ENCODE measurements at places on chromosomes 2 and 18.

DNA sequence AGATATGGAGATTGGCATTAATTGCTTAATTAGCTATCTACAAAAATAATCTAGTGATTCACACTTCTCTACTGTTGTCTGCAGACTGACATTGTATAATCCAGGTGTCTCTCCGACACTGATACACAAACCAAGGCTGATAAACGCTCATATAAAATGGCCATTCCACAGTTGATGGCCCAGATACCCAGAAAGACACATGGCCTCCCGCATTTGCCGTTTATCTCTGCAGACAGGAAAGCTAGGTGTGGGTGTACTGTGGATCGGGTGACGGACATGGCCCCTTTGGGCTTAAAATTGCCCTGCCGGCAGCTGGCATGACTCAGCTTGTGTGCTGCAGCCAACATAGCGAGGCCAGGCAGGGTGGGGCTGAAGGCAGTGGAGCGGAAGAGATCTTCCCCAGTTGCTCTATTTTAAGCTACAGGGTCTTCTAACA, 18.5 kb downstream of the PMAIP1 start:
- peak; percentile 86 for DNase-seq

- no peak for DNase-seq
Measured at GRCh38 chr2:26914659-26915310, 55.7 kb upstream of the MAPRE3 start.

DNA sequence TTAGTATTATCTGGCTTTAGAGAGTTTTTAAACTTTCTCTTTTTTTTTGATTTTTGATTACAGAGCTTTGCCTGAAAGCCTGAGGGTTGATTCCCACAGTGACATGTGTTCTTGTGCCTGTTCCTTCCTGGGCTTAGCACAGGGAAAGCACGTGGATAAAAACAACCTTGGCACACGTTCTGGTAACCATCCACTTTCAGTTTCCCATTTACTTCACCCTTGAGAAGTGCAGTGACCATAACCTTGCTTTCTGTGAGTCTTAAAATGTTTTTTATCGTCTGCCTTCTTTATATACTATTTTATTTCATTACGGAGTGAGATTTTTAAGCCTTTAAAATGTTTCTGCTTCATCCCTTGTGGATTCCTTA, 11.5 kb downstream of the CD226 start:
- no peak for DNase-seq

GRCh38 chr18:55354795-55355194, 233.2 kb downstream of the TCF4 start:
- no peak for DNase-seq

DNA sequence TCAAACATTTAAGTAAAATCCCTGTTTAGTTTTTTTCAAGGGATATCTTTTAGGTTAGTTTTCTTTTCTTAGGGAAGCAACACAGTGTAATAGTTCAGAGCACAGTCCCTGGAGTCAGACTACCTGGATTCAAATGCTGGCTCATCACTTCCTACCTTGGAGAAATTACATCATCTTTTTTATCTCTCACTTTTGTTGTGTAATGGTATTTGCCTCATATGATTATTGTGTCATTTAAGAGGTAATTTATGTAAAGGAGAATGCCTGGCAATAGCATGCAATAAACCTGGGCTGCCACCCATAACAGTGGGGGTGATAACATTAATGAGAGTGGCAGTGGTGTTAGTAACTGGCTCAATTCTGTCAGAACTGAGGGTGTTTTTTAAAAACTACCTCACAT, 26.3 kb downstream of the ERLEC1 start:
- no peak for DNase-seq

GRCh38 chr2:176997074-176997791, 215.4 kb upstream of the HNRNPA3 start:
- no peak for DNase-seq

DNA sequence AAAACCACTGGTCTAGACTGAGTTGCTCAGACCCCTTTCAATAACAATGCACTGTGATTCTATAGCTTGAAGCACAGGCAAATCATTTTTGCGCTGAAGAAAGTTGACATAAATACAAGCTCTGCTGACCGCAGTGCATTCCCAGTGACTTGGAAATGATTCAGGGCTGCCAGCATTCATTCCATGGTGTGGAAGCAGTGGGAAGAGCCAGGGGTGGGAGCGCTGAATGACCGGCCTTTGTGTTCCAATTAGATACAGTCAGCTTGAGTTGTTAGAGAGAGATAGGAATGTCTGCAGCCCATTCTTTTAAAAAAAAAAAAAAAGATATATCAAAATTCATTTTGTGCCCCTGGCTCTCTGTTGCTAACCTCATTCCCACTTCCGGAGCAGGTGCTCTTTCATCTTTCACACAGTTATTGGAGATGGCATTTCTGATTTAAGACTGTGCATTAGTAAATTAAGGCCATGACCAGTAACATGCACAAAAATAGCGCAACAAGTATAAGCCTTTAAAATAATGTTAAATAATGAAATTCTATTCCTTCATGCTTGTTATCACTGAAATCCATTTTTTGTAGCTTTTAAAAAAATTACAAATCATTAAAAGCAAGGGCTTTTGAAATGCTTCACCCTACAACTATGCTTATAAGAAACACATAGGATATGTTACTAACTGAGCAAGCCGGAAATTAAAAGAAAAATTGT, 59.4 kb upstream of the CTLA4 start:
- DNase-seq, result no peak

DNA sequence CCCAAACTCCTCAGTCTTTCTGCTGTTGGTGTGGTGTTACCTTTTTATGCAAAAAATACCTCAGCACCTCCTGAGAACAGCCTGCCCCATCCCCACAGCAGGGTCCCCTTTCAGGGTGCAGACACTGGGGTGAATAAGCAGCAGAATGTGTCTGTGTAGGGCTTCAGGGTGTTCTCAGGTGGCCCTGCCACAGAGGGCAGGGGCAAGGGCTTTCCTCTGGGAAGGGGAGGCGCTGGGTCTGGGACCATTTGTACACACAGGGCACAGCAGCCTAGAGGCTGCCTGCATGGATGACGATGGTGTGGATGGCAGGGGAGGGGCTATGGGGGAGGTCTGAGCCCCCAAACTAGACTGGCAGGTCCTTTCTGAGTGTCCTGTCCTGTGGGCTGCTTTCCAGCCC, 2.6 kb downstream of the HAAO start:
- DNase-seq, result no peak

DNA sequence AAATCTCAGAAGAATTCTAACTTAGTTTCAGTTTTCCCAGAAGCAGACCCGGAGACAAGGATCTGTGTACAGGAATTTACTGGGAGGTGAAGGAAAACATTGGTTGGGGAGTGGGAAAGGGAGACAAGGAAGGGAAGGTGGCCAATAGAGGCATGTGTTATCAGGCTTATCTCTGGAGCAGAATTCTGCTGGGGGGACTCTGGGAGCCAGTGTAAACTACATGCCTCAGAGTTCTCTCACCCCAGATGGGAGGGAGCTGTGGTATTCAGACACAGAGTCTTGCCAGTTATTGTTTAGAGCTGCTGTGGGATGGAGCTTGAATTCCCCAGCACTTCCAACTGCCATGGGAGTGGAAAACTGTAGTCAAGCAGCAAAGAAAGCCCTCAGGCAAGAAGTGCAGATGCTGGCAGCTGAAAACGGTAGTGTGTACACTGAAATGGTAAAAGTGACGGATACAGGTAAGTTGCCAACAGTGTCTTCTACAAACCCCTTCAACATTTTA, 19.0 kb downstream of the DNPEP start:
- no peak for DNase-seq

DNA sequence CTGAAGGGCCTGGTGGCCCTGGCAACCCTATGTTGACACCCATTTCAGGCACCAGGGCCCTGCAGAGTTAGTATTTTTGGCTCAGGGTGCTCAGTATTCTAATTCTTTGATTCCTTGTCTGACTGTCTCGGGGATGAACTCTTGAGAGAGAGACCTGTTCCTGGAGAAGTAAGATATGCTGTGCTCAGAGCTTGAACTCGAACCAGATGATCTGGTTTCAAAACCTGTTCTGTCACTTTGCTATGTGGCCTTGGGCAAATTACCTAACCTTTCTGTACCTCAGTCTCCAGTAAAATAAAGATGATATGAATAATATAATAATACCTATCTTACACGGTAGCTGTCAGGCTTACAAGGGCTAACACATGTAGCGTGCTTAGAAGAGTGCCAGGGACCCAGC, 294.2 kb downstream of the DYSF start:
- no peak for DNase-seq

DNA sequence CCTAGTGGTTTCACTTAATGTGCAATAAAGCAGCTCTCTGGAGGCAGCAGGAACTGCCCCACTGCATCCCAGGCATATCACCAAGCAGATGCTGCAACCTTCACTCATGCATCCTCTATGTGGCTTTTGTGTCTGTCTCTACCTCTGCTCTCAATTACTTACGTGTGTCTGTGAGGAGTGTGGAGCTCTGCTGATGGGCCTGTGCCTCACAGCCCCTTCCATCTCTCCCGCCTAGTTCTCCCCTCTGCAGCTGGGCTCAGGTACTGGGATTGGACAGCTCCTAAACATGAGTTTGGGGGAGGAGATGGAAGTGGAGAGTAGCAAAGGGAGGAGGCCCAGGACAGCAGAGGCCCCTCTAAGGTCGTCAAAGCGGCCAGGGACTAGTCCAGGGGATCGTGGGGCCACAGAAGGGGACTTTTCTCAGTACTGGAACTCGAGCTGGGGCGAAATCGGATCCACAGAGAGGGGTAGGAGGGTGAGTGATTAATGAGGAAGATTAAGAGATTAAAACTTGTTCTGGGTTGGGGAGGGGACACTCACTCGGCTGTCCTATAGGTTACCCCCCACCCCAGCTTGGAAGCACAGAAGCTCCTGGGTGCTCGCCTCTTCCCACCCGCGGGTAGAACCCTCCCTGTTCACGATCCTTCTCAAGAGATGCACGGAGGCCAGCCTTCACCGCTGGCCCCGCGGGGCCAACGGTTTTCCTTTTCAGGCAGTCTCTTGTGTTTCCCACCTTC, 2.1 kb upstream of the LBX2 start:
- DNase-seq, result no peak

DNA sequence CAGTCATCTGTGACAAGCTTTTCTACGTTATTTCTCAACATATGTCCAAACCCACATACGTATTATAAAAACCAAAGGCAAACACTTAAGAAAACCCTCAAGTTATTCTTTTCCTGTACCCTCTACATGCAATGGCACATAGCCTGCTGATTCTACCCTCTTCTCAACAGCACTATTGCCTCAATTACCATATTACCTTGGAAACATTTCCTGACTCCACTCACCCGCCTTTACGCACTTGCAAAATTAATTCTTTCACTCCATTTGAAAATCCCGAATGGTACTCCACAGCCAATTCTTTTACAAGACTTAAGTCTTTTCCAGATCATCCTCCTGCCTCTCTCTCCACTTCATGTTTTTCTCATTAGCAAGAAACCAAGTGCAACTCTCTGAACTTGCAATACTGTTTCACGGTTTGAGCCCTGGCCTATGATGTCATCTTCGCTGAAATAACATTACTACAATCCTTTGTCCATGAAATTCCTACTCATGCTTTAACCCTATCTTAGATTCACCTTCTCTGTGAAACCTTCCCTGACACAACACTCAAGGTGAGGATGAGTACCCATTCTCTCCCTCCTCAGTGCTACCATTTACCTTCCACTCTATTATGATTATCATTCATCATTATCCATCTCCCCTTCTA, 29.0 kb downstream of the SESTD1 start:
- DNase-seq, result no peak

- peak; percentile 34 for DNase-seq
Measured at GRCh38 chr2:9422321-9423099, 818 bp downstream of the ITGB1BP1 start.

- no peak for DNase-seq
Measured at GRCh38 chr2:229672021-229672420, 42.3 kb downstream of the DNER start.

GRCh38 chr2:19029655-19030054, 328.8 kb downstream of the OSR1 start:
- no peak for DNase-seq

GRCh38 chr2:16664809-16665747, 556 bp downstream of the CYRIA start:
- DNase-seq, result no peak

DNA sequence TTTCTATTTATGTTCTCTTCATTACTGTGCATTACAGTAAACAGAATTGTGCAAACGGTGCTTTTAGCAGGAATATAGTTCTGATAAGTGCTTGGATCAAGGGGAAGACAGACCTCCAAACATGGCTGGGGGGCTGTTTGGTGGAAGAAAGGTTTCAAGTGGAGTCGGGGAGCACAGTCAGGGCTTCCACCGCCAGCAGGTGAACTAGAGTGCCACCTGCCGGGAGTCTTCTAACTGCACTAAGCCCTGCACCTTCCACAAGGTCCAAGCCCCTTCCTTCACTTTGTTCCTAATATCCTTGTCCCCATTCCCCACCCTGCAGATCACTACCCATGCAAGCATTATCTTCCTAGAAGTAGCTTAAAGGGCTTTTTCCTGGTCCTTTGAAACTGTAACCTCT, 11.1 kb downstream of the ONECUT2 start:
- DNase-seq, result peak; percentile 14

DNA sequence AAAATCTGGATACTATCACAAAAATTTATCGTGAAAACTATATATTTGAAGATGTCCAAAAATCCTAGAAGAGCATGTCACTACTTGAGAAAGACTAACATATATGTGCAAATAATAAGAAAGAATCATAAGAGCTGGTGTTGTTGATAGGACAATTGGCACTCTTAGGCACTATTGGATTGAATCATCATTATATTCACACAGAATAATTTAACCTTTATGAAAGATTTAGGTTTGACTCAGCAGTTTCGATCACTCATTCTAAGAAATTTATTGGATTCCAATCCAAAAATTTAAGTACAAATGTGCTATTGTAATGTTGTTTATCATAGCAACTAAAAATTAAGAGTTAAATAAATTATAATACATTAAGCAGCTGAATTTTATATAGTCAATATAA, 503.6 kb downstream of the SPAG16 start:
- DNase-seq, result no peak

GRCh38 chr2:5482929-5483331, 209.3 kb upstream of the SOX11 start:
- DNase-seq, result no peak

DNA sequence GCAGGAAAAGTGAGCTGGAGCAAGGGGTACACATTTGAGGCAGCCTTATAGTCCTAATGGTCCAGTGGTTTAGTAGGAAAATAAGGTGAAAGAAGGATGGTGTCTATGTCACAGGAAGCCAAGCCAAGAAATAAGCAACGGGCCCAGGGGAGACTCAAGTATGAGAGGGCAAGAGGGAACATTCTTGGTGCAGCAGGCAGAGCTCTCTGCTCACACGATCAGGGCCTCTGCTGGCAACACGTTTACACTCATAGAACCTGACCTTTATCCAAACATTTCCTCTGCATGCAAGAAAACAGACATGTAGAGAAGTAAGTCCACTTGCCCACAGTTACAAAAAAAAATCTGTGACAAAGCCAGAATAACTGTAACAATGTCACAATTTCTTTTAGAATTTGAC, 32.6 kb upstream of the LRRC30 start:
- DNase-seq, result no peak

DNA sequence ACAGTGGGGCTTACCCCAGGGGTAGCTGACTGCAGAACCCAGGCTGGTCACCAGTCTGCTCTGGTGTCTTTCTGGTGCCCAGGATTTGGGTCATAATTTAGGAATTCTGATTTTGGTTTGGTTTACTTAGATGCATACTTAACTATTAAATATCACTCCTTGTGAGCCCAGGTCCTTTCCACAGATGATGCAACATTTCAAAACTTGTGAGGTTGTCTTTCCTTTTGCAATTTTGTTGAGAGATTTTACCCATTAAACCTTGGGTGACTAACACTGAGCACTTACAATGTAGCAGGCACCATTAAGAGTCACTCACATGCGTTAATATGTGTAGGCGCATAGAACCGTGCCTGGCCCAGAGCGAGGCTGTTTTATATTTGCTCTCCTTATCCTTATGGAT, 61.8 kb upstream of the RPL31 start:
- no peak for DNase-seq

Measured in hematopoietic multipotent progenitor cell treated with erythropoietin and hydrocortisone succinate and interleukin-3 and kit ligand, for 15 days (in vitro differentiated cells).